ENCODE measurements at places on chromosomes 13 and 19.

DNA sequence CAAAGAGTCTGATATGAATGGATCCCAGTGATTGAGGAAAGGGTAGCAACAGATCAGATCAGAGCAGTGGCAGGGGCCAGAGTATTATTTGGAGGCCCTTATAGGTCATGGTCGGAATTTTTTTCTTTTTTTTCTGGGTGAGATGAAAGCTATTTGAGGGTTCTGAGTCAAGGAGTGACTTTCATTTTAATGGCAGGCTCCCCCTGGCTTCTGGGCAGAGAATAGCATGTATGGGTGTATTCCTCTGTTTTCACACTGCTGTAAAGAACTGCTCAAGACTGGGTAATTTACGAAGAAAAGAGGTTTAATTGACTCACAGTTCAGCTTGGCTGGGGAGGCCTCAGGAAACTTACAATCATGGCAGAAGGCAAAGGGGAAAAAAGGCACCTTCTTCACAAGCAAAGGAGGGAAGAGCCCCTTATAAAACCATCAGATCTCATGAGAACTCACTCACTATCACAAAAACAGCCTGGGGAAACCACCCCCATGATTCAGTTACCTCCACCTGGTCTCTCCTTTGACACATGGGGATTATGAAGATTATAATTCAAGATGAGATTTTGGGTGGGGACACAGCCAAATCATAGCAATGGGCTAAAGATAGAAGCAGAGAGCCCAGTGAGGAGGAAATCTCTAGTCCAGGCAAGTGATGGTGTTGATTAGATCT is 3.0 kb upstream of the SLC6A16 start:
- no peak for DNase-seq

DNA sequence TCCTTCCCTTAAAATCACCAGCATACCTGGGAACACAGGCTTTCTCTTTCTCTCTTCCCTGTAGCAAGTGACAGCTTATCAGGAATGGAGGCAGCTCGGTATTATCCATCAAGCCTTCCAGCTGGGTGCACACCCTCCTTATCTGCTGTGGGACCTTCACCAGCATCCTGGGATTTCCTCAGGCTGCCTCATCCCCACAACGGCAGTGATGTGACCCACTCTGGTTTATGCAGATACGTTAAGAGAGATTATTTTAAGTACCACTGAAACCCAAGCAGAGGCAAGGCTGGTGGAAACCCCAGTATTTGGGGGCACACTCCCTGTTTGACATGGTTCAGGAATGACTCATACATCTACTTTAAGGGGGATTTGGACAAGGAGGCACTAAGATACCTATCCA is 192.1 kb downstream of the TM9SF2 start:
- DNase-seq = no peak

GRCh38 chr19:6516018-6516658 is 14.0 kb upstream of the TUBB4A start:
- peak; percentile 64 for DNase-seq

DNA sequence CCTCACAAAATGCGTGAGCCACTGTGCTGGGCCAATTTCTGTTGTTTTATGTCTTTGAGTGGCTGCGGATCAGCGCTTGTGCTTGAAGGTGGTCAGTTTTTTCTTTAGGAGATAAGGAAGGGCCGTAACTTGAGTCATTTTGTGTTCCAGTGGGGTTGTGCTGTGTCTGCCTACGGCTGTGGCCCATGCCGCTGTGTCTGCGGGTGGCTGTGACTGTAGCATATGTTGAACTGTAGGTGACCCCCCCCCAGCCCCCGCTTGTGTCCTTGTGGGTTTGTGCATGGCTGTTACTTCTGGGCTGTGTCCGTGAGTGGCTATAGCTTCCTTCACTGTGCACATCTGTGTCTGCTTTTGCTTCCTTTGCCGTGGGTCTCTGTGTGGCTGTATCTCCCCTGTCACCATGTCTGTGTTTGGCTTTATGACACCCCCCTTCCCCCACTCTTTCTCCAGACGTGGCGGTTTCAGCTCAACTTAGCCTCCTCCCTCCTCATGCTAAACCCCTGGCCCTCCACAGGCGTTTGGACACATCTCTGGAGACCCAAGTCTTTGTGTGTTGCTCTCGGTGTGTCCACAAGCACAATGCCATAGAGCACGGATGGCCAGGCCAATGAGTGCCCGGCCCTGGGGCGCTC is 675 bp downstream of the PPP1R14A start:
- DNase-seq = peak; percentile 26

GRCh38 chr13:40207001-40207478 is 459.4 kb downstream of the FOXO1 start:
- DNase-seq = no peak

DNA sequence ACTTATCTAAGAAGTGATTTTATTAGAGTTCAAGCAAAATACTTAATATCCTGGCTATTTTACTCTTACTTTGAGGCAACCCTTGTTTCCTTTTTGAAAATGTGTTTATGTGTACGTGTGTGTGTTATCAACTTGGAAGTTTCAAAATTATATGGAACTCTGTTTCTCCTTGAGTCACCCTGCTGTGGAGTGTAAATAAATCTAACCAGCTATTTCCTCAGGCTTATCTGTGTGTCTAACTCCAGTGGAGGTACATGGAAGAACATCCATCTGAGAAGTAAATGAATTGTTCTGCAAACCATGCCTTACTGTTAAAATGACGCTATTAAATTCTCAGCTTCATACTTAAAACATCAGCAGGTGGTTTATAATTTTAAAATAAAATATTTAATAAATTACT is 583.4 kb upstream of the SLITRK5 start:
- DNase-seq = no peak

DNA sequence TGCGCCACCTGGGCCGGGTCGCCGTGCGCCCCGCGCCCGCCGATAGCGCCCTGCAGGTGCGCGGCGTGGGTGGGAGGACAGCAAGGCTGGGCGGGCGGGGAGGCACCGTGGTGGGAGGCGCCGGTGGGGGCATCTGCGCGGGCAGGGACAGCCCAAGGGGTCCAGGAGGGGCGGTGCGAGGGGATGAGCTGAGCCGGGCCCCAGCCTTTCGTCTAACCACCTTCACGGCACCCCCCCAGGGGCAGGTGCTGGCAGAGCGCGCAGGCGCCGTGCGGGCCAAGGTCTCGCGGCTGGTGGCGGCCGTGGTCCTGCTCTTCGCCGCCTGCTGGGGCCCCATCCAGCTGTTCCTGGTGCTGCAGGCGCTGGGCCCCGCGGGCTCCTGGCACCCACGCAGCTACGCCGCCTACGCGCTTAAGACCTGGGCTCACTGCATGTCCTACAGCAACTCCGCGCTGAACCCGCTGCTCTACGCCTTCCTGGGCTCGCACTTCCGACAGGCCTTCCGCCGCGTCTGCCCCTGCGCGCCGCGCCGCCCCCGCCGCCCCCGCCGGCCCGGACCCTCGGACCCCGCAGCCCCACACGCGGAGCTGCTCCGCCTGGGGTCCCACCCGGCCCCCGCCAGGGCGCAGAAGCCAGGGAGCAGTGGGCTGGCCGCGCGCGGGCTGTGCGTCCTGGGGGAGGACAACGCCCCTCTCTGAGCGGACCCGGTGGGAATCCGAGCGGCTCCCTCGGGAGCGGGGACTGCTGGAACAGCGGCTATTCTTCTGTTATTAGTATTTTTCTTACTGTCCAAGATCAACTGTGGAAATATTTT is 3.1 kb downstream of the KISS1R start:
- peak; percentile 84 for DNase-seq

GRCh38 chr19:3759482-3760254 is 1.8 kb downstream of the APBA3 start:
- no peak for DNase-seq

GRCh38 chr19:42051166-42052115 is 18.6 kb downstream of the GRIK5 start:
- peak; percentile 31 for DNase-seq

GRCh38 chr13:22112956-22113745 is 442.3 kb downstream of the FGF9 start:
- no peak for DNase-seq

- peak; percentile 91 for DNase-seq
Measured at GRCh38 chr19:12840091-12841079, 2.1 kb downstream of the MAST1 start.

DNA sequence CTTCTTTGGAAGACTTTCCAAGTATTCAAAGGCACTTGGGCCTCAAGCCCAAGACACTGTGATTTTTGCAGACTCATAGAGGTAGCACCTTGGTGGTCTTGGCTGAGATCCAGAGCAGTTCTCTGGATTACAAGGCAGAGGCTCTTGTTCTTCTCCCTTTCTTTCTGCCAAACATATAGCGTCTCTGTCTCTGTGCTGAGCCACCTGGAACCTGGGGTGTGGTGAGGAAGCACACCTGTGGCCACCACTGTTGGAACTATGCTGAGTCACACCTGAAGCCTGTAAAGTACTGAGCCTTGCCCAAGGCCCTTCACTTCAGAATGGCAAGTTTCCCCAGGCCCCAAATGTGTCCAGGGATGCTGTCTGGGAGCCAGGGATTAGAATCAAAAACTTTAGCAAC is 127.5 kb downstream of the FREM2 start:
- no peak for DNase-seq

GRCh38 chr19:44643605-44644401 is at the start of gene PVR:
Gene PVR, plus strand, starts transcription at chr19:44643910. Its CDS starts 187 bp downstream, at chr19:44644097.
- peak; percentile 70 for DNase-seq

DNA sequence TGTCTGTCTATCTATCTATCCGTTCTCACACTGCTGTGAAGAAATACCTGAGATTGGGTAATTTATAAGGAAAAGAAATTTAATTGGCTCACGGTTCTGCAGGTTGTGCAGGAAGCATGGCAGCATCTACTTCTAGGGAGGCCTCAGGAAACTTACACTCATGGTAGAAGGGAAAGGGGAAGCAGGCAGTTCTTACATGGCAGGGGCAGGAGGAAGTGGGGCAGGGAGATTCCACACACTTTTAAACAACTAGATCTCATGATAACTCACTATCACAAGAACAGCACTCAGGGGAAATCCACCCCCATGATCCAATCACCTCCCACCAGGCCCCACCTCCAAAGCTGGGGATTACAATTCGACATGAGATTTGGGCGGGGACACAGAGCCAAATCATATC is 105.3 kb downstream of the SLC10A2 start:
- no peak for DNase-seq

DNA sequence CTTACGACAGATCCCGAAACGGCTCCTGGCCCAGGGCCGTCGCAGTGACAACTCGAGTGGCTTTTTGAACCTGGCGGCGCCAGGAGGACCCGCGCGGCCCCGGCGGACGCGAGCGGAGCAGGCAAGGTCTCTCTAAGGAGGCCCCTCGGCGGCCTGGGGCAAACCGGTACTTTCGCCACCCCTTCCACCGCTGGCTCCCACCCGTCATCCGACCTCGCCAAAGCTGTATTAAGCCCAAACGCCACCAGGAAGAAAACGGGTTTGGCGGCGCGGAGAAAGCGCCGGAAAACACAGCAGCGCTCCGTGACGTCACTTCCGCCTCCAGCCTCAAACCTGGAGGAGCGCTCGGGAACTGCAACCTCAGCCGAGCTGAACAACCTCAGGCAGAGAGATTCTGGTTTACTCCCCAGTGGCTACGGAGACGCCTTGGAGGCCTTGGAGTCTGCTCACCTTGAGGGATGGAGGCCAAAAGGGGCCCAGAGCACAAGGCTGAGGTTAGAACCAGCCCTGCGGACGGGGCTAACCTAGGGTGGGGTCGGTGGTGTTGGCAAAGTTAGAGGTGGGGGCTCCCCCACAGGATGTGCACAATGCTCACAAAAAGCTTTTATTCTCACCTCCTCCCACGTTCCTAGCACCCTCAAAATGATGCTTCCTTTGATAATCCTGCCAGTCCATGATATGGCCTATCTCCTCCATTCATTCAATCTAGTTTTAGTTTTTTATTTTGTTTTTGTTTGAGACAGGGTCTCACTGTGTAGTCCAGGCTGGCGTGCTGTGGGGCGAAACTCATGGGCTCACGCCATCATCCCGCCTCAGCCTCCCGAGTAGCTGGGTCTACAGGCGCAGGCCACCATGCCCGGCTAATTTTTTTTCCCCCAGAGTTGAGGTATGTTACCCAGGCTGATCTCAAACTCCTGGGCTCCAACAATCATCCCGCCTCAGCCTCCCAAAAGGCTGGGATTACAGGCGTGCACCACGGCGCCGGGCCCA is at the start of gene ZNF266:
Gene ZNF266 (minus strand): TSS at position 295 of the 990 bp plus-strand sequence. CDS start 15,484 bp downstream, outside the sequence.
- peak; percentile 90 for DNase-seq

GRCh38 chr19:18009412-18010066 is 1.6 kb downstream of the ARRDC2 start:
- no peak for DNase-seq

GRCh38 chr13:60613080-60613479 is 216.1 kb downstream of the TDRD3 start:
- DNase-seq = no peak

GRCh38 chr13:94617389-94618000 is 15.8 kb downstream of the GPR180 start:
- DNase-seq = peak; percentile 60

GRCh38 chr19:29882719-29883105 is 59.3 kb upstream of the URI1 start:
- DNase-seq = no peak

DNA sequence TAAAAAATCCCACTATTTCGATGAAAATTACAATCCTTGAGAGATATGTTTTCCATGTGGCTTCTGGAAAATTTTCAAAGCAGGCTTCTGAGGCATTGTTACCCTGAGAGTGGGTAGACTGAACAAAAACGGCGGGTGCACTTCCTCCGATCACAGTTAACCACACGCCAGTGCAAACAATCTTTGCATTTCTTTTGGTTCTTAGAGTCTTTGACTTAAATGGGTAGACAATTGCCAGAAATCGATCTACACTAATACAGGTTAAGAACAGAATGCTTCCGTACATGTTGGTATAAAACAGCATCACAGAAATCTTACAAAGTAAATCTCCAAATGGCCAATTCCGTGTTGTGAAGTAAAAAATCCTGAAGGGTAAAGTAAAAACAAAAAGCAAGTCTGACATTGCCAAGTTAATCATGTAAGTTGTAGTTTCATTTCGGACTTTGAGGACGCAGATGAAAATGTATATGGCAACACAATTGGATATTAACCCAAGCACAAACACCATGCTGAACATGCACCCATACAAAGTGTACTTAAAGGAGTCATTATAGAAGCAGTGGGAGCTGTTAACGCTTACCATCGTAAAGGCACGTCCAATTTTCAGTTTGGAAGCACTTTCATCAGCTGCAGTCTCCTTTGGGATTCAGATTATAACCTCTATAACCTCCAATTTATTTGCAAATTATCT is 927 bp downstream of the LPAR6 start:
- no peak for DNase-seq

DNA sequence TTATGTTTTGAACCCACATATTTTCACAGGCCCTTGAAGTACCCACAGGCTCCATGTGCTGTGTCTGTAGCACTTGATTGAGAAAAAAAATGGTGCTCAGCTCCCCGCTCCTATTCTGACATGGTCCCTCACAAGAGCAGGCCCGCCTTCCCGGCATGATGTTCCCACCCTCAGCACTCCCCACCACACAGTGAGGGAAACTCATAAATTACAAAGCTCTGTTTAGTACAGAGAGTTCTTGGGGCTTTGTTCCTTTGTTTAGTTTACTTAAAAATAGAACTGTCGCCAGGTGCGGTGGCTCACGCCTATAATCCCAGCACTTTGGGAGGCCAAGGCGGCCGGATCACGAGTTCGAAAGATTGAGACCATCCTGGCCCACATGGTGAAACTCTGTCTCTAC is 25.9 kb upstream of the ABCC4 start:
- no peak for DNase-seq

- DNase-seq = no peak
Measured at GRCh38 chr13:106286811-106287210, 248.7 kb downstream of the EFNB2 start.
